ENCODE measurements at places on chromosomes 16 and 17.

GRCh38 chr16:79211586-79211985 is 389.0 kb downstream of the MAF start:
- DNase-seq: no peak

GRCh38 chr17:37259030-37259735 is 116.6 kb upstream of the C17orf78 start:
- DNase-seq: no peak

DNA sequence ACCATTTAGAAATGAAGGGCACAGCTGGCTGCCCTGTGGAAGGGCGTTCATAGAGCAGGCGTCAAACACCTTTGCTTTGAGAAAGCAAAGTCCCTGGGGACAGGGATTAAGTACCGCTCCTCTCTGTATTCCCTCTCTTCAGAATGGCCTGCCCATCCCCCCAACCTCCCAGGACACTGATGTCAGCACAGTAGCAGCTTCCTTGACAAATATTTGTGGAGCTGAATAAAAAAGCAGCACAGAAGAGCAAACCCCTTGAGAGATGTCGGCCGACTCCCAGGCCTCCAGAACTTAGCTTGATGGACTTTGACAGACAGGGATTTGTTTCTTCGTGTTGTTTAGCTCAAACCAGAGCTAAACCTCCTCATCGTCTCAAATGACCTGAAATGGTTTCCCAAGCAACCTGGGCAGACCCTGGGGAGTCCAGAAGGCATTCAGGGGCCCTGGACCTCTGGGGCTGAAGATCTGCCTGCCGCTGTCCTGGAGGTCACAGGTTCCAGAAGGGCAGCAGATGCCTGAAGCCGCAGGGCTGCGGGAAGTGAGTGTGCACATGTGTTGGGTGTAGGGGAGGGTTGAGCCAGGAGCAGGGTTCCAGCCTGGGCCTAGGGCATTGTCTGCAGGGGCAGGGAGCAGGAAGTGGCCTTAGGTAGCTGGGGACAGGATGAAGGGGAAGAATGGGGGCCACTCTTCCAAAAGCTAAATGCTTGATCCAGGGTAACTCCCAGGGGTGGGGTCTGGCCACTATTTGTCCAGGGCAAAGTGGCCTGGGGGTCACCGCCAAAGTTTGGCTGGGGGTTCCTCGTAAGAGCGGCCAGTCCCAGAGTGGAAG is 42.3 kb upstream of the NKD1 start:
- no peak for DNase-seq

DNA sequence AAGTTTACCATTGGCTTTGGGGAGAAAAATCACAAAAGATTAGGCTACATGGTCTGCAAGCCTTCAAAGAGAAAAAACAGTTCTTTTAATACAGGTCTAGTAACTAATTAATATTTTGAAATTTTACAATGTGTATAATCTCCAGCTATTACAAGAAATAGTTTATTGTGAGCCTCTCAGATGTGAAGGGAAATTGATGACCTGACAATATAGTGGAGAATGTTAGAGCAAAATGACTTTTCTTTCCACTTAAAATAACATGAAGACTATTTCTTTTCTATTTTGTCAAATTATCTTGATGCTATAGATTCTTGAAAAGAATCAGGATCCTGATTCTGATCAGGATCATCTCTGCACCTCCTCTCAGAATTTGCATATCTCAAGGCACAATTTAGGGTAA is 362.3 kb downstream of the PMP22 start:
- no peak for DNase-seq

GRCh38 chr17:78729641-78730040 is 52.4 kb downstream of the CYTH1 start:
- no peak for DNase-seq

DNA sequence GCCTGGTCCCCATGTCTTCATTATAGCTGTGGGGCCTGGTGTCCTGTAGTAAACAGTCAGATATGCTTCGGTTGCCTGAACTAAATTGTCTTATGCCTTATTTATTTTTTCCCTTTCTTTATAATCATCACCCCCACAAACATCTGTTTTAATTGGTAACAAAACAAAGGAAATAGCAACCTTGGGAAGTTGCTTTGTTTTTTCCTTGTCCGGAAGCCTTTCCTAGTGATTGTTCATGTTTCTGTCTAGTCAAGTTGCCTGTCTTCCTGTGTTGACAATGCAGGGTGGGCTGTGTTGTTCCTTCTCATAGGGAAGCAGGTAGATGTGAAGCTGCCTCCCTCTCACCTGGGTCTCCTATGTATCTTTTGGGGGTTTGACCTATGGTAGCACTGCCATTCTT is 16.7 kb downstream of the PGS1 start:
- DNase-seq: no peak

DNA sequence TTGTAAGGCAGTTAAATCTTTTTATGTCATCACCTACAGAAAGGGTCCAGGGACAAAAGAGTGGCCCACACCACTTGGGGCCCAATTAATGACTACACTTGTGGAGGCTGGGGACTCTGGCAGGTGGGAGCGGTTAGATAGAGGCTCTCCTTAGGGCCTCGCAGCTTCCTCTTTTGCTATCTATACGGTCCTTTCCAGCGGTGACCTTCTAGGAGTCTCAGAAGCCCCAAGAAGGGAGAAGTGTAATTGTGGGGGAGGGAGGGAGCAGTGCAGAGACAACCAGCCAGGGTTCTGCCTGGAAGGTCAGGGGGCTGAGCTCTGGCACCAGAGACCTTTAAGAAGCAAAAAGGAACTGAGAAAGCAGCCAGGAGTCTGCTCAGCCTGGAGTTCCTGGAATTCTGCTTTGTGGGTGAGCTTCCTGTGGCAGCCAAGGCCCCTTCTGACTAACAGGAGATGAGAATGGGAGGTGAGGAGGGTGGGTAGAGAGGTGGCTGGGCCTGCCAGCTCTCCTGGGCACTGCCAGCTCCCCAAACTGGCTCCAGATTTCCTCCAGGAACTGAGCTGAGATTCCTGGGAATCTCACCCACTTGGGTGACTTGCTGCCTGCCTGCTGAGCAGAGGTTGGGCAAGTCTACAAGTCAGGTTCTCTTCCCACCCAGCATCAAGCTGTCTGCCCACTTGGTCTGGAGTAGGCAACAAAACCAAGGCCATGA is 16.3 kb upstream of the MAP3K14 start:
- DNase-seq: peak; percentile 57

DNA sequence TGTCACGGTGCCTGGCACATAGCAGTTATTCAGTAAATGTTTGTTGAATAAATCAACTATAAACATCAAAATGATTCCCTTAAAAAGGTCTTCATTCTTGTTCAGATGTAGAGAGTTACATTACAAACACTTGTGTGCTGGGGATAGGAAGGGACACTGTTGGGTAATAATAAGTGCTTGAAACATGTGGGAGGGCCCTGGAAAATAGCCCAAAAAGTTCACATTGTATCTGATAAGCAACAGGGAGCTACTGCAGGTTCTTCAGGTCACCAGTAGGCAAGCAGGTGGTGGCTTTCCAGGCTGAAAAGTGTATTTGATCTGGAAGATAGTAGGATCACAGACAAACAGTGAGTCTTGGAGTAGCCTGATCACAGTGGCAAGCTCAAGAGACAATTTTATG is 19.0 kb upstream of the ZNF652 start:
- DNase-seq: no peak

DNA sequence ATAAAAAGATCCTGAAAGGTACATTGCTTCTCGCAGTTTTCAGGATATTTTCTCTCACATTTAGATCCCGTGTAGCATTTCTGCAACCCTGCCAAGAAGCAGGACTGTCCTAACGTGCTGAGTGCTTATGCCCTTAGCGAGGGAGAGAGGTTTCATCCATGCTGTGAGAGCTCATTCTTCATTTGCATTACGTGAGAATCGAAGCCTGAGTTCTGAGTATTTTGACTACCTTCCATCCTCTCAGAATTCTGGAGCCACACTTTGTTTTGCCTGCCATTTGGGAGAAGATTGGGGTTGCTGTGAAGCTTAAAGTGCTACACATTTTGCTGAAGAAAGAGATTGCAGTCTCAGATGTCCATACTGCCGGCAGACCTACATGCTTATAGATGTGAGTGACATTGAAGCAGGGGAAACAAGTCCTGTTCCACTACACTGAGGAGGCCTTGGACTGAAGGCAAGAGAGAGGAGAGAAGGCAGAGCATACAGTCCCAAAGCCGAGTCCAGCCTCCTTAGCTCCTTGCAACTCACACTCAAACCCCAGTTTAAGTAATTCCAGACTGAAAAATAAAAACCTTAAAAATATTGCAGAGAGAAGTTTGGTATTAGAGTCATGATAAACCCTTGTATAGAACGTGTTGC is 183.0 kb downstream of the PRKCA start:
- DNase-seq: no peak

GRCh38 chr16:84672276-84673202 is 24.2 kb downstream of the KLHL36 start:
- DNase-seq: peak; percentile 82

- peak; percentile 80 for DNase-seq
Observed at GRCh38 chr17:37047631-37048104, 98.9 kb downstream of the AATF start.

DNA sequence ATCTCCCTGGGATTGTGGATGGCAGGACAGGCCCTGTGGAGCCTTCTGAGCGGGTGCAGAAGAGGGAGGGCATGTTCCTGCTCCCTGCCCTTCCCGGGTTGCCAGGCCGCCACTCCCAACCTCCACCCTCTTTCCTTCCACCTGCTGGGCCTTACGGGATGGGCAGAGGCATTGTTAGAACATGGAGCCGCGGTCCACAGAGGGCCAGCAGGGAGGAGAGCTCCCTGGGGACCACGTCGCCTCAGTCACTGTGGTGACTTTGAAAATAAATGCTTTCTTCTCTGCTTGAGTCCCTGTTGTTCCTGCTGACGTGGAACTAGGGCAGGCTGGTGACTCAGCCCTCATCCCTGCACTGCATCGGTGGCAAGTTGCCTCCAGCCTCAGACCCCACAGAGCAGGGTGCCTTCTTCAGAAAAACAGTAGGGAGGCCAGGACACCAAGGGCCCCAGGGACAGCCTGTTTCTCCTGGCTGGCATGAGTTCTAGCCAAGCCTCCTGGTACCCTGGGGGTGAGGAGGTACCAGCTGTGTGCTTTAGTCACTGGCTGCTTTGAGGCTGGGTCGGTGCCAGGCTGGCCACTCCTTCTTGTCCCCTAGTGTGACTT is 224.9 kb downstream of the SEC14L1 start:
- DNase-seq: no peak

DNA sequence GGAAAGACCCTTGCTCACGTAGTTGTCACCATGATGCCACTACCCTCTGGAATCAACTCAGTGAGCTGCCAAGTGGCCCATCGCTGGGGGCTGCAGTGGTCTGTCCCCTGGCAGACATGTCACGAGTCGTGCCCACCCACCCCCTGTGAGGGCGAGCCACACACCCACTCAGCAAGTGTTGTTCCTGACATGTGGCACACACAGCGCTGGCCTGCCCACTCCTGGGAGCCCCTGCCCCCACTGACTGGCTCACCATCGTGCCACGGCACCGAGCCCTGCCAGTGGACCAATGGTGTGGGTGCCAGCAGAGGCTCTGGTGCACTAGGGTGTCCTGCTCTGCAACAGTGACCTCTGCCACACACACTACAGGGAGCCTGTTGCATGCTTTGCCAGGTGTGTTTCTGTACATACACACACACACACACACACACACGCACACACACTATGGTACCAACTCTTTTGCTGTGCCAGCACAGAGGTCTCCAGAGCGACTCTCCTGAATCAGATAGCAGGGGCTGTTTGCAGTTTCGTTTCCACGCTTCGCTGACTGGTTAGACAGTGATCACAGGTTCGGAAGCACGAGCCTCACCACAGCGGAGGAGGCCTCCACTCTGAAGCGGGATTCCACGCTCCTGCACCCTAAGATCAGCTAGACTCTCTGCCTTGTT is 7.7 kb downstream of the RTN4RL1 start:
- DNase-seq: peak; percentile 51

DNA sequence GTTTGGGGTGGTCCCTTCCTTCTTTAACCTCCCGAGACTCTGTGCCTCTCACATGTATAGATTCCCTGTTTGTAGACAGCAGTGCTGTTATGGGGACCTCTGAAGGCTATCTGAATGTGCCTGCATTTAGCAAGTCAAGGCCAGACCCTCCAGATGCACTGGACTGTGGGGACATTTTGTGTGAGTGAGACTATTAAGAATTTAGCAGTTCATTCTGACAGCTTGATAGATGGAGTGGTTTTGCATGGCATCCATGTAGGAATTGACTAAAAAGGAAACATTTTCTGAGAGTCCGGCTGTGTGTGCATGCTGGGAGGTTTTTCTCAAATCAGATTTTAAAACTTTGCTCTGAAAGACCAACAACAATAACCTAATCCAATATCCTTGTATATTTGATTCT is 226.3 kb downstream of the MSI2 start:
- DNase-seq: no peak

- no peak for DNase-seq
Observed at GRCh38 chr16:50580180-50580798, 32.1 kb downstream of the NKD1 start.

DNA sequence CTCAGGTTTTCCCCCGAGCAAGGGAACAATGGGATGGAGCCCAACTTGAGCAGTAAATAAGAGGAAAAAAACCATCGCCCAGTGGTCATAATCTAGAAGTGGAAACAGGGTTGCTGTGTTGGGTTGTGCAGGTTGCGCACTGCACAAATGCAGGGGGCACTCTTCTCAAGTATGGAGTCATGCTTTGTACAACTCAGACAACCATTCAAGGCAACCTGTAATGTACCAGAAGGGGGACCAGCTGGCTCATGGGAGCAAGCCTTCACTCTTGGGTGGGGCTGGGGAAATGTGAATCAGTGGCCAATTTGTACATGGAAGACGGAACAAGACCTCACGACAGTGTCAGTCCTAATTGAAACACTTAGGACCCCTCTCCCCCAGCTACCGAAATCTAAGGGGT is 23.9 kb upstream of the LITAF start:
- DNase-seq: no peak

- no peak for DNase-seq
Observed at GRCh38 chr17:61492759-61493526, 40.7 kb downstream of the TBX4 start.

GRCh38 chr16:77406680-77407079 is 28.2 kb downstream of the ADAMTS18 start:
- no peak for DNase-seq

- no peak for DNase-seq
Observed at GRCh38 chr17:77720946-77721845, 237.3 kb upstream of the TNRC6C start.

DNA sequence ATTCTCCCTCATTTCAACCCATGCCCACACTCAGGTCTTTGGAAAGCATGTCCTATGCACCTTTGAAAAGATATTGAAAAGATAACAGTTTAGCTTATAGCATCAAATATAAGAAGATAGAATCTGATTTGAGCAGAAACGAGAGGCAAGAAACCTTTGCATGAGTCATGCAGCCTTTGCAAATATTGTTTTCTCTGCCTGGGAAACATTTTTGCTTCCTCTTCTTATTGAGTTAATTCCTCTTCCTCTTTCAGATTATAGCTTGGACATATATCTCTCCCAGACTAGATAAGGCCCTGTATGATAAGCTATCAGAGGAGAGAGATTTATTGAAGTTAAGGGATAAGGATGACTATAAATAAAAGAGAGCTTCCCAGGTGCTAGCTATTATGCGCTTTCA is 46.1 kb upstream of the KCNJ2 start:
- no peak for DNase-seq
